ENCODE measurements at places on chromosomes 1 and 21. TPM values are rescaled to one million over a fixed set of nuclear protein-coding genes. Genes with fewer than 3 reads are reported as not detected.

PTGFR gene
- total RNA-seq: 16.5 TPM

- H3K27me3 ChIP-seq: no peaks in the 10 kb centered on the region
- no peaks in the 10 kb centered on the region for H3K4me1 ChIP-seq
- no peak overlapping the region for H3K27ac ChIP-seq
- H3K4me3 ChIP-seq: no peak overlapping the region
Measured at GRCh38 chr1:116284819-116285390, 88.1 kb upstream of the ATP1A1 start.

GRCh38 chr21:26920055-26920454 is 46.8 kb downstream of the ADAMTS5 start:
- DNase-seq: no peak
- no peaks in the 10 kb centered on the region for H3K4me1 ChIP-seq
- H3K27ac ChIP-seq: no peak overlapping the region
- H3K27me3 ChIP-seq: no peaks in the 10 kb centered on the region
- H3K36me3 ChIP-seq: no peaks in the 10 kb centered on the region

GRCh38 chr1:111594306-111594693 is 25.3 kb upstream of the RAP1A start:
- H3K27ac ChIP-seq: peak overlapping the region; percentile 26
- DNase-seq: no peak
- no peaks in the 10 kb centered on the region for H3K4me1 ChIP-seq
- H3K36me3 ChIP-seq: no peaks in the 10 kb centered on the region

DNA sequence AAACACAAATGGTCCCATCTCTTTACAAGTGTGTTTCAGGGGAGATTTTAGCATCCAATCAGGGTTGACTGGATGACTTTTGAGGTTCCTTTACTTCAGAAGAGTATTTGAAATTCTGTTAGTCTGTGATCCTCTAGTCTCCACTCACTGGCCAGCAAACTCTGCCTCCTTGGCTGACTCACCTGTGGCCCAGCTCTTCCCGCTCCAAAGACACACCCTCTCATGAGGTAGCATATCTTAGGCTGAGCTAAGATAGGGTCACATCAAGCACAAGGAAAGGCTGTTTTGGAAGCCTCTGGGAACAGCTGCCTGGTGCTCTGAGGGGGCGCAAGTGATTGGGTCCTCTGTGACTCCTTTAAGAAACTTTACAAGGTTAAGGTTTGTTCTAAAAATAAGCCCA is 102.3 kb upstream of the FGGY start:
- H3K27me3 ChIP-seq: no peaks in the 10 kb centered on the region
- no peaks in the 10 kb centered on the region for H3K36me3 ChIP-seq
- no peak overlapping the region for H3K27ac ChIP-seq
- H3K4me3 ChIP-seq: no peak overlapping the region
- H3K4me1 ChIP-seq: no peaks in the 10 kb centered on the region
